Brain microvascular endothelial cell (primary cell): ENCODE measurements at places on chromosomes 3 and 15.

- no peak for DNase-seq
Observed at GRCh38 chr3:183532620-183533411, 22.7 kb downstream of the KLHL6 start.

DNA sequence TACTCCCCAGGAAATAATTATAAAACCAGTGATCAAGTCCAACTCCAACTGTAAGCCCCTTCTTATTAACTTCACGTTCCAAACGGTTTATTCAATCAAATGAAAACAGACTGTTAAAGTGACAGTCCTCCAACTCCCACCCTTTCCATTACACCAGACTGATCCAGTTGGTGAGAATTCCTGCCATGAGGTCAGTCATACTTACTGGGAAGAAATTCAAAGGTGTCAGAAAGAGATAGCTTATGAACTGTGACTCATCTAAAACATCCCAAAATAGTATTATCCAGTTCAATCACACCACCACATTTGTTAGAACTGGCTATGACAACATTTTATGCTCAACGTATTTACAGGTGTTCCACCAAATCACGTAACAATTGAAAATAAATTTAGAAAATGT, 19.5 kb downstream of the SMARCC1 start:
- DNase-seq, result no peak

GRCh38 chr3:71662568-71662967, 62.6 kb downstream of the EIF4E3 start:
- no peak for DNase-seq

DNA sequence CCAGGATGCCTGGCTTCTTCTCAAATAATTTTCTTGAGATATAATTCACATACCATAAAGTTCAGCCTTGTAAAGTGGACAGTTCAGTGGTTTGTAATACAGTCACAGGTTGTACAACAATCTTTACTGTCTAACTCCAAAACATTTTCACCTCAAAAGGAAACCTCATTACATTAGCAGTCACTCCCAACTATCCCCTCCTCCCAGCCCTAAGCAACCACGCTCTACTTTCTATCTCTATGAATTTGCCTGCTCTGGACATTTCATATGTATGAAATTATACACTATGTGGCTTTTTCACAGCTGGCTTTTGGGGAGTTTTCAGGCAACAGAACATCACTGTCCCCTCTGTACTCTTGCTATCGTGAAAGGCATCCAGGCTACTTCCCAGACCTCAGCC, 17.5 kb downstream of the TGM5 start:
- no peak for DNase-seq

- DNase-seq, result no peak
Observed at GRCh38 chr3:196340466-196340865, 2.3 kb upstream of the TM4SF19 start.

- no peak for DNase-seq
Observed at GRCh38 chr3:49617390-49618013, 56.6 kb upstream of the APEH start.

DNA sequence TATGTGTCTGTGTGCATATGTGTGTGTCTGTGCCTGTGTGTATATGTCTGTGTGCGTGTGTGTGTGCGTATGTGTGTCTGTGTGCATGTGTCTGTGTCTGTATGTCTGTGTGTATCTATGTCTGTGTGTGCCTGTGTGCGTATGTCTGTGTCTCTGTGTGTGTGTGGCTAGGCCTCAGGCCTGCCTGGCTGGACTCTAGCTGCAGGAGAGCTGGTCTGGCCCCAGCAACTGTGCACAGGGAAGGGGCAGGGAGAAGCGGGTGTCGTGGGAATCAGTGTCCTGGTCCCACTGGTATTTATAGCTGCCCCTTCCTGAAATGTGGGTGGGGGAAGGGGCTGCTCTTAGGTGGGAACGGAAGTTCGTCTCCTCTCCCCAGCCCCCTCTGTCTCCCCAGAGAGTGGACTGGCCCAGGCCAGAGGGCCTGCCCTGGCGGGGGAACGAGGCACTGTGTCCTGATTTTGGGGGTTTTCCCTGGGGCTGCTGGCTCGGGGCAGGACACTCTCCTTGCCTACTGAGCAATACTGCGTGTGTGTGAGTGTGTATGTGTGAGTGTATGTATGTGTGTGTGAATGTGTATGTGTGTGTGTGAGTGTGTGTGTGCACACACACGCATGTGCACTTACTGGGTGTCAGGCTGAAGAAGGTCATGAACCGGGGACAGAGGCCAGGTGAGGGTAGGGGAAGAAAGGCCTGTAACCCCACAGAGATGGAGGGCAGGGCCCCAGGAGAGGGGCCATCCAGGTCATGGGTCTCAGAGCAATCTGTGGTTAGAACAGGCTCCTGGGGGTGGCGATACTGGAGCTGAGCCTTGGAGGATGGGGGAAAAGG, 6.6 kb downstream of the CSPG4 start:
- DNase-seq, result peak; percentile 29

DNA sequence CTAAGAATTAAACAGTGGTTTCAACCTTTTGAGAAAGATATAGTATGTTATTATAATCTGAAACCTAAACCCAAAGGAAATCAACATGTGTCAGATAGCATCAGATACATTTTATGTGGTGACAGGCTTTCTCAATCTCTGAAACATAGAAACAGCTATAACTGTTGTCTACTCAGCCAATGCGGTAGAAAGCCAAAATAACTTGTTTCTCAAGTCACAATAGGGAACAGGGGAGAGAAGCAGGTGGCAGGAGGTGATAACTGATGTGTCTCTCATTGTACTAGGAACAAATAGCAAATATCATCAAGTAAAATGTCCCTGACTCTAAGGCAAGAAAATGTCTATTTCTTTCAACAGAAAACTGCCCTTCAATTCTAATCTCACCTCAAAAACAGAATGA, 38.6 kb downstream of the DENND6A start:
- DNase-seq, result no peak

GRCh38 chr15:50765195-50765967, at the start of gene SPPL2A:
Gene SPPL2A (minus strand): TSS chr15:50765706. CDS start chr15:50765533, 173 bp downstream.
- DNase-seq, result peak; percentile 81

DNA sequence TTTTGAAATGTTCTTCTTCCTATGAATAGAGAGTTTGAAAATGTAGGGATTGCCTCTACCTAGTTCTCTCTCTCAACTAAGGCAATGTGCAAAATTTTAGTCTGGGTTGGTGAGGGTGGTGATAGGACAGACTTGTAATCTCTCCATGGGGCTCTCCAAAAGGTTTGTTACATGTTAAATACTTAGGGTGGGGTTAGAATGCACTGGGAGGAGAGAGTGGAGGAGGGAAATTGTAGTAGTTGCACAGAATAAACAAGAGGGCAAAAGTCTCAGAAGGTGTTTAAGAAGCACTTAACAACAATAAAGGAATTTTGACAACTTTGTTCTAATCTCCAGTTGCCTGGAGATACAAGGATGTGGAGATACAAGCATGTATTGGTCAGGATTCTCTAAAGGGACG, 230.4 kb downstream of the NECTIN3 start:
- DNase-seq, result no peak

- no peak for DNase-seq
Observed at GRCh38 chr3:197807969-197808587, 17.0 kb downstream of the LRCH3 start.

- DNase-seq, result no peak
Observed at GRCh38 chr3:111607240-111607920, 12.2 kb upstream of the ZBED2 start.

- no peak for DNase-seq
Observed at GRCh38 chr3:109803274-109803673, 465.9 kb upstream of the DPPA4 start.

DNA sequence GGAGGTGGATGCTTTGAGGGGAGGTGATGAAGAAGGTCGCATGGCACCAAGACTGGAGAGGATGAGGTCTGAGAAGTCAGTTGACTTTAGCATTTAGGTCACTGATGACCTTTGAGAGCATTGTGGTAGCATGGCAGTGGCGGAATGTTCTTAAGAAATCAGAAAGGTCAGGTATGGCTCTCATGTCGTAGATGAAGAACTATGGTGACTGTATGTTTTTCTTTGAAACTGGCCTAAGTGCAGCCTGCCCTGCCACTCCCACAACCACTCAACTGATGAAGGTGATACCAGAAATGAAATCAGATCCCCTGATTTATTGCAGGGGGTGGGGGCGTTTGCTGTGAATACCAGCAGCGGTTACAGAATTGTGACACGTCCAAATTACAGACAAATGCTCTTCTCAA, 102.6 kb downstream of the ITPR1 start:
- DNase-seq, result no peak

DNA sequence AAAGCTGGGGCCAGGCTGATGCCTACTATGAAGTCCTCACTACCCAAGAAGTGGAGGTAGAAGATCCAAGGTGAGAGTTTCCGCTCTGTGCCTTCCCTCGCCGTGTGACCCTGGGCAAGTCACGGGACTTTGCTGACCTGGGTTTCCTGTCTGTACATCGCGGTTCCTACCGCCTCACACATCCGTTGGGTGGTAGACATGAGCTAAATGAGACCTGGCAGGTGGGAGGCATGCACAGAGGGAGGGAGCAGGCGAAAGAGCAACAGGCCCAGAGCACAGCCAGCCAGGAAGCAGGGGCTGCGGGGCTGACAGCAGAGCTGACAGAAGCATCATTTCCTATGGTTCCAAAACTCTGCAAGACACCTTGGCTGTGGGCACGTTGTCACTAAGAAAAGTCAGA, 157.3 kb upstream of the BHLHE40 start:
- DNase-seq, result no peak

- DNase-seq, result peak; percentile 58
Observed at GRCh38 chr3:140292684-140293083, 357.7 kb downstream of the CLSTN2 start.

- DNase-seq, result no peak
Observed at GRCh38 chr3:58988041-58988440, 61.8 kb downstream of the CFAP20DC start.

DNA sequence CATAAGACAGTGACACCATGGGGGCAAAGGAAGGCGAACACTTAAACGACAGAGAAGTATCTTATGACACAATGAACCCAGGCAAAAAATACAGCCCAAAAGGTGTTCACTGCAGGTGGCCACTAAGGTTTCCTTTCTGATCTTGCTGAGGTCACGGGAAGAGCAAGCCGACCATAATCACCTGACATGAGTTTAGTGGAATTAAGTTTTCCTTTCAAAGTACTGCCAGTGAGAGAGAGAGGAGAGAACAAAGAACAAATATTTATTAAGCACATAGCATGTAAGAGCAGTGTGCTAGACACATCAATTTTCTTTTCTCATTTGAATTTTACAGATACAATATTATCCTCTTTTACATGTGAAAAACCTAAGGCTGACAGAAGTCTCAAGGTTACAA, 102.3 kb downstream of the NR1I2 start:
- no peak for DNase-seq

DNA sequence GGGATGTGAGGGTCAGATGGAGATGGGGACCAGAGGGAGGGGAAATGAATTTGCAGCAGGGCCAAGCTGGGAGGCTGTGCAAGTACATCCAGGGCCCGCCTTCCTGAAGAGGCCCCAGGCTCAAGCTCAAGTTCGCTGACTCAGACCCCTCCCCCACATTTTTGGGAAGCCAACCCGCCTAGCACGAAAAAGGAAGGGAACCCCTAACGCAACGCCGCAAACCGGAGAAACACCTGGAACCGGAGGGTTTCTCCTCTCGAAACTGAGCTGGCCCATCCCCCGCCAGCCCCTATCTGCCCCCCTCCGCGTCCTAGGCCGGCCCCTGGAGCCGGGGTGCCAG, 624 bp downstream of the AP3B2 start:
- no peak for DNase-seq

GRCh38 chr3:156483426-156483825, 71.5 kb downstream of the SSR3 start:
- peak; percentile 76 for DNase-seq

GRCh38 chr15:80587816-80588456, 107.2 kb upstream of the ABHD17C start:
- peak; percentile 63 for DNase-seq

GRCh38 chr3:182248349-182248880, 536.7 kb downstream of the SOX2 start:
- DNase-seq, result no peak

- no peak for DNase-seq
Observed at GRCh38 chr3:59752925-59753324, 703.1 kb upstream of the CFAP20DC start.

DNA sequence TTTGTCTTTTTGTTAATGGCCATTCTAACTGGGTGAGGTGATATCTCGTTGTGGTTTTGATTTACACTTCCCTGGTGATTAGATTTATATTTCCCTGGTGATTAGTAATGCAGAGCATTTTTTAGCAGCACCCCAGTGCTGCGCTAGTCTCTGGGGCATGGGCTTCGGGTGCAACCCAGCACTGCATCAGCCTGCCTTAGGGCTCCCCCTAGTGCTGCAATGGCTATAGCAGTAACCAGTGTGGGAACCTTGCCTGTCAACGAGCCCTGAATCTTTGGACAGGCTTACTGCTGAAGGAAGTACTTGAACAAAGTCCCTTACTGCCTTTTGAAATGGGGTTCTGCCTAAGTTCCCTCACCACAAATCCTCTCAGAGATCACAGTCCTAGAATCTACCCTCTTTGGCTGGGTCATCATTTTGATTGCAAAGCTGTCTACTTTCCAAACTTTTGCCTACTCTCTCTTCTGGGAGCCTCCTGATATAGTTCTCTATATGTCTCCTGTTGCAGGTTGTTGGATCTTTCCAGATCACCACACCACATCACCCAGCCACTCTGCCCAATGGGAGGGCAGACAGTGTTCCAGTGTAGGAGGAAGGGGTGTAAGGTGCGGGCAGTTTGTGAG, 79.2 kb upstream of the CCNL1 start:
- peak; percentile 71 for DNase-seq

- peak; percentile 34 for DNase-seq
Observed at GRCh38 chr3:127610105-127610504, 11.9 kb downstream of the MCM2 start.

GRCh38 chr3:101513419-101513986, 491 bp upstream of the SENP7 start:
- DNase-seq, result no peak

GRCh38 chr3:21901484-21901883, 150.5 kb upstream of the ZNF385D start:
- no peak for DNase-seq

GRCh38 chr15:83057696-83058376, 9.2 kb downstream of the BTBD1 start:
- DNase-seq, result no peak

DNA sequence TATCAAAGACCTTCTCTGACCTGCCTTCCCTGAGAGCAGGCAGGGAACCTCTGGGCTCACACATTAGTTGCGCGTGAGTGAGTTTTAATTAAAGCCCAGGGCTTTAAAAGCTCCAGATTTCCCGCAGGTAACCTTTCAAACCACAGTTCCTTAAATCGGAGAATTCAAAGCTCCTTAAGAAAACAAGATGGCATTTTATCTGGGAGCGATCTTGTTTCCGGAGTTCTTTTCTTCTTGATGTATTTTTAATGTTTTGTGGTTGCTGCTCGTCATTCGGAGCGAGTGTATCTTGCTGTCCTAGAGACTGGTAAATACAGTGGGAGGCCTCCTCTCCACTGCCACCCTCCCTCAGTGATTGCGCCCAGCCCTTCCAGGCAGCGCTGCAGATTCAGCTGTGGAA, 284.3 kb downstream of the CLSTN2 start:
- DNase-seq, result no peak

GRCh38 chr3:150503402-150504099, 42.7 kb downstream of the SERP1 start:
- DNase-seq, result no peak

DNA sequence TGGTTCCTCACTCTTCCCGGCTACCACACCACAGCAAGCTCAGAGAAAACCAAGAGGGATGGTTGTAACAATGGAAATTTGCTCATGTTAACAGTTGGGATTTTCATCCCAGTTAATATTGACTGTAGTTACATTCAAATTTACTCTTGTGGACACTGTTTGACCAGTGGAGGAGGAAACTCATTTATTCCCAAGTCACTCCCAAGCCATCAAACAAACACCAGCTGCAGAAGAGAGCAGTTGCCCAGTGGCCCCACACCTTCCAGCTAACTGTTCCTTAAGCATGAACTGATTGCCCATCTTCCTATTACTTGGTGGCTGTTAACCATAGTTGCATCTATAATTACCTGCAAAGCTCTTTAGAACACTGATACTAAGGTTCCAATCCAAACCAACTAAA, 24.1 kb upstream of the MECOM start:
- no peak for DNase-seq
